Stimulated activated CD8-positive, alpha-beta memory T cell treated with anti-CD3 and anti-CD28 coated beads, Interleukin-2, amount 100 ng/mL, for 1 hour (primary cell): ENCODE measurements at places on chromosomes 12 and 14.
A peak's percentile ranks its signal among the peaks of the same experiment; 100 is the strongest.

- no peak for DNase-seq
Observed at GRCh38 chr12:28645891-28646290, 455.6 kb downstream of the CCDC91 start.

DNA sequence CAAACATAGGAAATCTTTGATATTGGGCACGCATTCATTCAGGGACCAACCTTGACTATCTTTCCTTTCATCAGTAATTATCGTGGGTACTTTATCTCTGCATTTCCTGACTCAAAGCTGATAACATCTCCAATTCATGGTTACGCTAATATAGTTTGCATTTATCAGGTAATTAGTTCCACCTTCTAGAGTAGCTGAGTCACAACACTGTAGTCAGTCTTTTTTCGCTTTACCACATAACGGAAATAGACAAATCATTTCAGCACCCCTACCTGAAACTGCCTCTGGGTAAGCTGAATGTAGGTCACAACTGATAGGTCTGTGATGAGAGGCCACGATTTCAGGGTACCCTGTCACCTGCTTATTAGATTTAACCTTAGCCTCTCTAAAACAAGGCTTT lies 36.7 kb upstream of the IL22 start:
- DNase-seq, result no peak

GRCh38 chr12:93126069-93126474 lies 197.0 kb upstream of the EEA1 start:
- DNase-seq, result no peak

GRCh38 chr12:3550839-3551238 lies 59.8 kb downstream of the PRMT8 start:
- no peak for DNase-seq

DNA sequence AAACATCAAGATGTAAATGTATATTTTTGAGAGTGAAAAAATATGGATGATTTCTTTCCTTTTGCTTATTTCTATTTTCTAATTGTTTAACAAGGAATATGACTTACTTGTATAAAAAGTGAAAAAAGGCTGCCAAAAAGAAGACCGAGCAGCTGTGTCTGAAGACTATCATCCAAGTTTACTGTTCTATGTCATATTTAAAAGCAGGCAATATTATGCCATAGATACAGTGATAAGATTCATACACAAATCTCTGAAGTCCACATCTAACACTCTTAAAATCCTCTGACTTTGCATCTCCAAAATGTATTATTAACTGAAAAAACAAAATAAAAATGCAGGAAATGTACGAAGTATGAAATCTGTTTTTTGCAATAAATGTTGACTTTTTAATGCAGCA lies 109.1 kb downstream of the SEC23A start:
- DNase-seq, result no peak

GRCh38 chr14:71374989-71375388 lies 467.7 kb downstream of the PCNX1 start:
- DNase-seq, result no peak

DNA sequence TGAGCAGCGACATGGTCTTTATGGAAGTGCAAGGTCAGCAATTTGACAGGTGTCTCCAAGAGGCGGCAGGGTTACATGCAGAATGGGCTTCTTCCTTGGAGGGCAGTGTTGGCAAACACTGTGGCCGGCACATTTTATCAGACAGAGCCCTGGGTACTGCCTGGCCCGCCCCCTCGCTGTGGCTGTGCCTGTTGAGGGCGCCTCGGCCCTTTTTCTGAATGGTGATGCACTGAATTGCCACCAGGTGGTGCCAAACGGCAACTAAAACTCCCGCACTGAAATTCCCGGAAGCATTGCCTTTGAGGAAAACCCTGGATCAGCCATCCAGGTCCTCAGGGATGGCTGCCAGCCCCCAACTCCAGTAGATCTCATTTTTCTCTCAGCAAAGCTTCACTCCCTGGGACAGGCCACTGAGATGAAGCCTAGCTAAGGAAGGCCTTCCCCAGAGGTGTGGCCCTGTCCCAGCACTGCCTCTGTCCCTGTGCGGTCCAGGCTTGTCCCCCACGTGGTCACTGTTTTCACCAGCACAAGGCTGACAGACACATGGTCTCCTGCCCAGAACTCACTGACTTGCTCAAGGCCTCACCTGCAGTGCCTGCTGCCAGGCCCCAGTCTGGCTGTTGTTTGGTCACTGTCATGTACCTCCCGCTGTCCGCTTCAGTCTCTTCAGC lies 73.6 kb downstream of the TESC start:
- peak; percentile 9 for DNase-seq
